Muscle of leg (tissue), 16 donors: ENCODE measurements at places on chromosomes 1 and 21. TPM values are rescaled to one million over a fixed set of nuclear protein-coding genes. Genes with fewer than 3 reads are reported as not detected.
A peak's percentile ranks its signal among the peaks of the same experiment; 100 is the strongest.

ELAPOR1 gene
- 0.27 TPM for total RNA-seq

CRNN gene
- not detected for total RNA-seq

IFI6 gene
- total RNA-seq, result 102 TPM

YBX1 gene
- 671 TPM for total RNA-seq

- no peak for DNase-seq
These were observed 86.4 kb upstream of the SPATA6 start for GRCh38 chr1:48558366-48558765.

DNA sequence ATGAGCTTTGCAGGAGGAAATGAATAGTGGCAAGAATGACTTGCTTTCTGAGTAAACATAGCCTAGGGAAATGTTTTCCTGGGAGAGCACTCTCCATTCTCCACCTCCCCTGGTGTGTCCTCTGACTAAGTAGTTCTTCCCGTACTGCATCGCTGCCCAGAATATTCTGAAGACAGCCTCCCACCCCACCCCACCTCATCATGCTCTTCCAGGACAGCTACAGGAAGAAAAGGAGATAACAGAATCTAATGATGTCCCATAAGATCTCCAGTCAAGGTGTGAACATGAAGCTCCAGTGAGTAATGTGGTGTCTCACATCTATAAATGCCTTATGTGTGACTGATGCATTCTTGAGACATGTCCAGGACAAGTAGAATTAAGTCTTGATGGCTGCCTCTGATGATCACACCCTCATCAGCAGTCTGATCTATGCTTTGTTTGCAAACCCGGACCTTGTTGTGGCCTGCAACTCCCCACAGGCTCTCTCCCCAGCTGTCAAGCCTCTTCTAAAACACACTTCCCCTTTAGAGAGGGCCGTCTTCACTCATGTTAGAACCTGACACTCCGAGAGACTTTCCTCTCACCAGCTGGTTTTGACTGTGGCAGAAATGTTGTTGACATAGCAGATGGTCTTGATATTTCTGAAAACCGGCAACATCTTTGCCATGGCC is 183.0 kb downstream of the CYYR1 start:
- DNase-seq, result peak; percentile 33

GRCh38 chr1:61043010-61043820 is 39.1 kb upstream of the NFIA start:
- DNase-seq, result peak; percentile 92

- no peak for DNase-seq
These were observed 39.4 kb upstream of the C1orf174 start for GRCh38 chr1:3939242-3940080.

DNA sequence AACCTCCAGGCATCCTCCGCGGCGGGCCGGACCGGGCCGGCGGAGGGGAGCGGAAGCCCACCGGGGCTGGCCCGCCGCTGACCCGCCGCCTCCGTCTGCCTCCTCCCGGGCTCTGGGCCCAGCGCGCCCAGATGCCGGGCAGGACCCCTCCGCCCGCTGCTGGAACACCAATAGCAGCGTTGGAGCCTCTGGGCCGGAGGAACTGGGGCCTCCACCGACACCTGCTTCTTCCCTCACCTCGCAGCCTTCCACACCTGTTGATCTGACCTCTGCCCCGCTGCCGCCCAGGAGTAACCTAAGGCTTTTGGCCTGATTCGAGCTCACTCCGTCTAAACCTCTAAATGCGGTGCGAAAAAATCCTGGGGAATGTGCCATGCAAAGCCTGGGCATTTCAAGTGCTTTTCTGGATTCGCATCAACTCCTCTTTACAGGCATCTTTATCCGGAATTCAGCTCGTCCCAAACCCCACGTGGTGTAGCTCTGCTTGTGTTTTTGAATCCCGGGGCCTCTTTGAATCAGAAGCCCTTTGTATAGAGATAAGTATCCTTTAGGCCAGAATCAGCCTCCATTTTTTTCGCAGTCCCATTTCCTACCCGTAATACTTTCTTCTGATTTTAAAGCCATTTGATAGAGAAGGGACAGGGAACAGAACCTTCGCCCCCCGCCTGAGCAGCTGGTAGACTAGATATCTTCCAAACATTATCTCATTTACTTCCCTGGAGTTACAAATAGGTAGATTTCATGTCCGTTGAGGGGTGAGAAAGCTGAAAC is 680 bp upstream of the CNN3 start:
- peak; percentile 83 for DNase-seq

GRCh38 chr1:65311760-65312159 is 2.4 kb downstream of the DNAJC6 start:
- DNase-seq, result no peak
